Breast epithelium (tissue), 4 donors: ENCODE measurements at places on chromosomes 5 and 9. TPM values are rescaled to one million over a fixed set of nuclear protein-coding genes. Genes with fewer than 3 reads are reported as not detected.

DNA sequence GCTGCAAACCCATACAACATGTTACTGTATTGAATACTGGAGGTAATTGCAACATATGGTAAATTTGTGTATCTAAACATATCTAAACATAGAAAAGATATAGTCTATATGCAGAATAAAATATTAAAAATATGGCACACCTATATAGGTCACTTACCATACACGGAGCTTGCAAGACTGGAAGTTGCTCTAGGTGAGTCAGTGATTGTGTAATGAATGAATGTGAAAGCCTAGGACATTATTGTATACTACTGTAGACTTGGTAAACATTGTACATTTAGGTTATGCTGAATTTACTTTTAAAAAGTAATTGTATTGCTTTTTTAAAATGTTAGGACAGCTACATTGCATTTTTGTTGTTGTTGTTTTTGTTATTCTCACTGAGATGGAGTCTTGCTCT is 968.8 kb downstream of the TLE1 start:
- no peaks in the 10 kb centered on the region for H3K27me3 ChIP-seq
- no peak overlapping the region for H3K27ac ChIP-seq
- no peaks in the 10 kb centered on the region for H3K4me1 ChIP-seq

DNA sequence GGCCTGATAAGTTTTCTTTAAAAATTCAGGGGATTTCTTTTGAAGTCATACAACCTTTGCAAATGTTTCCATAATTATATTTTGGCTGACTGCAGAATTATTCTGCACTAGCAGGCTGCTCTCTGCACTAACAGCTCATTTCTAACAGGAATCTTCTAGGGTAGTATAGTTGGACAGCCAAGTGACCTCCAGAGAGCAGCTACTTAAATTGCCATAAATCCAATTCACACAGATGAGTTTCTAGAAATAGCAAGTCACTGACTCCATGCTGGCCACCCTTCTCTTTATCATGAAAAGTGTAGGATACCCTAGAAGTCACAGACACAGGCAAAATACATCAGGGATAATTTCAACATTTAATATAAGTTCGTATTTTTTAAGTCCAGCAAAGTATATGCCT is 110.9 kb upstream of the TARS1 start:
- H3K4me1 ChIP-seq: no peaks in the 10 kb centered on the region
- no peak overlapping the region for H3K4me3 ChIP-seq
- H3K36me3 ChIP-seq: no peaks in the 10 kb centered on the region
- H3K27ac ChIP-seq: no peak overlapping the region
- no peak for DNase-seq
- H3K27me3 ChIP-seq: no peaks in the 10 kb centered on the region

DNA sequence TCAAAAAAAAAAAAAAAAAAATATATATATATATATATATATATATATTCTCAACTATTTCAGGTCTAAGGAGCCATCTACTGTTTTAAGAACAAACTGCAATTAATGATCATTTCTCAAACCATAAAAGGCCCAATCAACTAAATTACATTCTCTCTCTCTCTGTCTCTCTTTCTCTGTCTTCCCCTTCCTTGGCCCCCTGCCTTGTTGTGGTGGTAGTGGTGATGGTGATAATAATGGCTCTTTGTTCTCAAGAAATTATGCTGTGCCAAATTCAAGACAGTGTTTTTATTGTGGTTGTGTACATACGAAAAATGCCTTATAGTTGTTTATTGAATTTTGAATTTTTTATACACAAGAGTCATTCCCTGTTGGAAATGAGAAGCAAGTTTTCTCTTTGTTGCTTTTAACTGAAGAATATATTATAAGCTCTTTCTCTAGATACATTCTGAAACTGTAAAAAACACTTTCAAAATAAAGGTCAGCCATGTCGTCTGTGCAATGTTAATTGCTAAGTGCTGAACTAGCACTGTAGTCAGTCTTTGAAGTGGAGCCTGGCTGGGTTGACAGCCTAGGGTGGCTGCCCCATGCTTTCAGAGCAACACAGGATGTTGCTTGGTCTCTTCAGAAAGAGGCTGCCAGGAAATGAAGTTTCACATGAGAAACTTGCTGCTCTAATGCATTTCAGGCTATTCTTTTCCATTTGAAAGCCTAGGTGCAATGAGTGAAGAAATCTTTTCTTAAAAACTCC is 96.0 kb downstream of the HINT1 start:
- H3K27ac ChIP-seq: peak overlapping the region; percentile 36
- no peaks in the 10 kb centered on the region for H3K36me3 ChIP-seq
- DNase-seq: no peak
- no peaks in the 10 kb centered on the region for H3K27me3 ChIP-seq
- no peaks in the 10 kb centered on the region for H3K4me1 ChIP-seq

DNA sequence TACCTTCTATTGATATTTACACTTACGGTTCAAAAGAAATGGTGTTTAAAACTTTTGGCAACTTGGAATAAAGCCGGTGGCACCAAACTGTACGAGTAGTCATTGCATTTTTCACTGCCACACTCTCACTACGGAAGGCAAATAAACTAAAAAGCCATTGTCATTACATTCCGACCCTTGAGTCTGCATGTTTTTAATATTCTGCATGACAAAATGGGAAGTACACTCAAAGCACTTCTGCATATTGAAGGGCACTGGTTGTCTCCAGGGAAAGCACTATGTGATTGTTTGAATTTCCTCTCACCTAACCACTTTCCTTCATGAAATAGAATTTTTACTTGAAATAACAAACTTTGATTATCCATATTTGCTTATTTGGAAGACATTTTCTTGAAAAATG is 426.3 kb downstream of the CETN3 start:
- H3K27me3 ChIP-seq: no peaks in the 10 kb centered on the region
- H3K36me3 ChIP-seq: no peaks in the 10 kb centered on the region
- H3K4me3 ChIP-seq: no peak overlapping the region
- H3K4me1 ChIP-seq: no peaks in the 10 kb centered on the region

GRCh38 chr5:71865665-71866320 is 146.7 kb downstream of the CARTPT start:
- H3K27ac ChIP-seq: no peak overlapping the region
- H3K4me3 ChIP-seq: no peak overlapping the region
- no peaks in the 10 kb centered on the region for H3K36me3 ChIP-seq
- H3K27me3 ChIP-seq: no peaks in the 10 kb centered on the region

DNA sequence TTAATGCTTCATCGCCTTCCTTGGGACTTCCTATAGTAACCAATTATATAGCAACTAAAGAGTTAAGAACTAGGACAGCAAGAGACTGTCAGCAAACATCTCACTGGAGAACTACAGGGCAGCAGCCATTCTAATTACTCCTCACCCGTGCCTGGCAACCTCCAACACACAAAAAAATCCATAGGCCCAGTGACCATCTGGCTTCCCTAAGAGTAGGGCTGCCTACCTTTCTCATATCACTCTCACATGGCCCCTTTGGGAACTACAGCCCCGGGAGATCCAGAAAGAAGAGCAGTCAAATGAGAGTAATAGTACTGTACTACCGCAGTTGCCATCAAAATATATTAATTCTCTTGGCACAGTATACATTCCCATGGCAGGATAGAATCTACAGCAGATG is 5.7 kb downstream of the DCAF10 start:
- peaks cover 13% of the 10 kb centered on the region for H3K4me1 ChIP-seq
- DNase-seq: no peak
- H3K36me3 ChIP-seq: no peaks in the 10 kb centered on the region

GRCh38 chr5:119290161-119290569 is 65.7 kb upstream of the TNFAIP8 start:
- H3K36me3 ChIP-seq: no peaks in the 10 kb centered on the region
- no peak for DNase-seq
- H3K4me3 ChIP-seq: no peak overlapping the region
- H3K27ac ChIP-seq: no peak overlapping the region

GRCh38 chr5:90474235-90475107 is at the start of the genes MBLAC2 and POLR3G:
TSS of gene MBLAC2 (minus strand) at chr5:90474771. CDS start at chr5:90474292, 479 bp downstream.
TSS of gene POLR3G (plus strand) at chr5:90474864. CDS start at chr5:90485568, 10,704 bp downstream.
- H3K27ac ChIP-seq: peak within 1 kb of the TSS; percentile 70
- peak; percentile 94 for DNase-seq
- H3K27me3 ChIP-seq: no peaks in the 10 kb centered on the region
- H3K4me1 ChIP-seq: no peaks in the 10 kb centered on the region
- peak within 1 kb of the TSS; percentile 60 for H3K4me3 ChIP-seq

DNA sequence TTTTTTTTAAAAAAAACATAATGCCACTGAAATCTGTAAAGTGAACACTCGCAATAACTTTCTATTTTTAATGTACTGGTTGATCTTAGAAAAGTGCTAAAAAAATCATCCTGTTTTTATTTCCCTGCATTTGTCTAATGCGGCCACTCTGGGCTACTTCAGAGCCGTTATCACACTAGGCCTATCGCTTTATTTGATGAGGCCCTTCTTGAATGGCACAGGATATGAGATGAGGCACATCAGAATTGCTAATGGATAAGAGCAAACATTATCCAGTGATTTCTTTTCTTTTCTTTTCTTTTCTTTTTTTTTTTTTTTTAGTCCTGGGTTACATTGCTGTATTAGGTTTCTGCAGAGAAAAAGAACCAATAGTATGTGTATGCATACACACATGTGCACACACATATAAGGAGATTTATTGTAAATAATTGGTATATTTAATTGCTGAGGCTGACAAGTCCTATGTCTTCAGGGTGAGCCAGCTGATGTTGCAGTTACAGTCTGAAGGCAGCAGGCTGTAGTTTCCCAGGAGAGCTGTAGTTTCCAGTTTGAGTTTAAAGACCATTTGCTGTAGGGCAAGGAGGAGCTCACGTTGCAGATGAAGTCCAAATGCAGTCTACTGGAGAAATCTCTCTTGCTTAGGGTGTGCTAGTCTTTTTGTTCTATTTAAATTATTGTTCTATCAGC is 391.7 kb downstream of the MED10 start:
- H3K4me1 ChIP-seq: no peaks in the 10 kb centered on the region
- DNase-seq: no peak
- no peaks in the 10 kb centered on the region for H3K36me3 ChIP-seq
- no peak overlapping the region for H3K4me3 ChIP-seq
- no peaks in the 10 kb centered on the region for H3K27me3 ChIP-seq

DNA sequence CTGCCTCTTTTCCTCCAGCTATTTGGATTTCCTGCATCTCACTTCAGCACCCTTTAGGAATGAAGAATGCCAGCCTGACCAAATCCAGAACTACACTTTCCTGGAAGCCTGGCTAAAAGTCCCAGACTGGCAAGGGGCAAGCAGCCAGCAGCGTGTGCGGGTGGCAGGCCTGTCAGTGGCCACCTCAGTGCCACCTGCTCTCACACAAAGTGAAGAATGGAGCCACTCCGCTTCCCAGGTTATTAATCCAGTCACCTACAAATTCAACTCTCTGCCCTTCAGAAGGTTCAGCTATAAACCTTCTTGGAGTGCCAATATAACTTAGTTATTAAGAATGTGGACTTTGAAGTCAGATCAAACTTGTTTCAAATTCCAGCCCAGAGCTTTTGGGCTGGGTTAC is 6.7 kb upstream of the ALDOB start:
- H3K36me3 ChIP-seq: no peaks in the 10 kb centered on the region
- no peak for DNase-seq
- H3K4me3 ChIP-seq: no peak overlapping the region
- H3K27ac ChIP-seq: no peak overlapping the region
- H3K27me3 ChIP-seq: no peaks in the 10 kb centered on the region
- no peaks in the 10 kb centered on the region for H3K4me1 ChIP-seq

- DNase-seq: peak; percentile 32
- peak overlapping the region; percentile 92 for H3K27ac ChIP-seq
- peaks cover 6% of the 10 kb centered on the region for H3K4me1 ChIP-seq
- no peaks in the 10 kb centered on the region for H3K27me3 ChIP-seq
- no peak overlapping the region for H3K4me3 ChIP-seq
Observed at GRCh38 chr9:124779368-124780059, 2.6 kb downstream of the OLFML2A start.

- H3K36me3 ChIP-seq: no peaks in the 10 kb centered on the region
- DNase-seq: no peak
- H3K27ac ChIP-seq: no peak overlapping the region
- H3K27me3 ChIP-seq: no peaks in the 10 kb centered on the region
- no peaks in the 10 kb centered on the region for H3K4me1 ChIP-seq
Observed at GRCh38 chr9:81314490-81314889, 374.9 kb downstream of the TLE1 start.

DNA sequence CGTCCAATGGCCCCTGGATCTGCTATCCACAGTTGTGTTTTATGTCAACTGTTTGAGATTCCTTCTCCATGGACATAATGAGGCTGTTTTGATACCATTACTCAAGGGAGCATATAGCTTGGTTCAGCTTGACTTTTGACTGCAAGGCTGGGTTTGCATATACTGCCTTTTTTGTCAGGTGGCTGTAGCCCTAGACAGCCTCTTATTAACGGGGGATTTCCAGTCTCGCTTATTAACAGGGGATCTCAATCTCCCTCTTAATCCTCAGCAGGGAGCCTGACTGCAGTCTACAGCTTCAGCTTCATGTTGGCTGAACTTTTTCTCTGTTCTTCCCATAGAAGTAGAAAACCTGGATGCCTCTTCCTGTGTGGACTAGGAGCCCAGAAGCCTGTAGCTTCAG is 73.7 kb upstream of the TNC start:
- H3K4me1 ChIP-seq: no peaks in the 10 kb centered on the region
- H3K4me3 ChIP-seq: no peak overlapping the region
- H3K27me3 ChIP-seq: no peaks in the 10 kb centered on the region
- H3K36me3 ChIP-seq: no peaks in the 10 kb centered on the region

- H3K27ac ChIP-seq: no peak overlapping the region
- peaks cover 8% of the 10 kb centered on the region for H3K4me1 ChIP-seq
- peaks cover 4% of the 10 kb centered on the region for H3K27me3 ChIP-seq
- H3K4me3 ChIP-seq: no peak overlapping the region
- DNase-seq: no peak
Observed at GRCh38 chr9:124000784-124001457, 10.6 kb upstream of the LHX2 start.

GRCh38 chr9:89975630-89976029 is 370.8 kb downstream of the GADD45G start:
- no peaks in the 10 kb centered on the region for H3K4me1 ChIP-seq
- no peak overlapping the region for H3K4me3 ChIP-seq
- H3K36me3 ChIP-seq: no peaks in the 10 kb centered on the region
- no peak overlapping the region for H3K27ac ChIP-seq

Gene SPATA31E1
- total RNA-seq: not detected

Gene DAB2IP
- total RNA-seq: 55.8 TPM

Gene LCN6
- total RNA-seq: 9.5 TPM

Gene KCNIP1
- 1.0 TPM for total RNA-seq

Gene SLC1A1
- 13.1 TPM for total RNA-seq

Gene PRELID2
- 23.1 TPM for total RNA-seq

Gene PCDHA9
- 0.66 TPM for total RNA-seq

Gene SLC4A9
- total RNA-seq: not detected

Gene PARP8
- 24.3 TPM for total RNA-seq

Gene AK6
- total RNA-seq: 35.8 TPM

Gene ZNF883
- 2.6 TPM for total RNA-seq

Gene SPINK4
- not detected for total RNA-seq

Gene IL31RA
- not detected for total RNA-seq

Gene SMIM33
- not detected for total RNA-seq

Gene NMUR2
- 0.33 TPM for total RNA-seq
